ENCODE measurements at places on chromosomes 12 and 14.

DNA sequence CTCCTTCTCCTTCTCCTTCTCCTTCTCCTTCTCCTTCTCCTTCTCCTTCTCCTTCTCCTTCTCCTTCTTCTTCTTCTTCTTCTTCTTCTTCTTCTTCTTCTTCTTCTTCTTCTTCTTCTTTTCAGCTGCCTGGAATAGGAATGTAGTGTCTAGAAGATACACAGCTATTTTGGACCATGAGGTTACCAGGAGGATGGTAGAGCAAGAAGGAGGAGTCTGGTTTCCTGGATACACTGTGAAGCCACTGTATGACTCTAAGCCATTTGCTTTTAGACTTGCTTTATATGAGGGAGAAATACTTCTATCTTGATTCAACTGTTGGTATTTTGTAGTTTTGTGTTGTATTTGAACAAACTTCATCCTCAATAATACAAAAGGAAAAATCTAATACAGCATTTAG, 3.0 kb upstream of the MYBPC1 start:
- no peak for DNase-seq

DNA sequence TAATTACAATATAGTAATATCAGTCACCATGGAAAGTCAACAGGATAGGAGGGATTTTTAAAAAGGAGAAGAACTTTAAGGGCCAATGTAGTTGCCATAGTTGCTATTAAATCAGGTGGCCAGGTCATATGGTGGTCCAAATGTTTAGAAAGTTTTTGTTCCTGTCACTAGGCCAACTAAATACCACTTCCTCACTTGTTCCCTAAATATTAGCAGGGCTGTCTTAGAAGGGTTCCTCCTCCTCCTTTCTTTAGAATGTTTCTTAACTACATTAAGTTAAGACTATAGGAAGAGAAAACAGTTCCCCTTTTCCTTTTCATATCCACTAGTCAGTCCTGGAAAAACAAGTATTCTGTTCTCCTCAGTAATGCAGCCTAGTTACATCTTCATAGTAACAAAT, 50.3 kb downstream of the MON2 start:
- DNase-seq, result no peak

DNA sequence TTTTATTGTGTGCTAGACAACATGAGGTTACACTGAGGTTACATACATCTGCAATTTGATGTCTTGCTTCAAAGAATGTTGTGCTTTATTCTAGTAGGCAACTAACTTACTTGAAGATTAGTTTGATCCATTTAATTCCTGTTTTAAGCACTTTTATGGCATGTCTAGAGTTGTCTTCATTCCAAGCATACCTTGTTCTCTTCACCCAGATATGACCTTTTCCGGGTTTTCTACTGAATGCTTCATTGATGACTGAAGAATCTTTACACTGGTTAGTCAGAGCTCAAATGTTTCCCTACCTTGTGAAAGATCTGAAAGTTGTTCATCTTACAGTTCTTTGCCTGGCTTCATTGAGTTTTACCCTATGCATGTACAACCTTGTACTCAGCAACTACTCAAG, 274.0 kb upstream of the KITLG start:
- no peak for DNase-seq

DNA sequence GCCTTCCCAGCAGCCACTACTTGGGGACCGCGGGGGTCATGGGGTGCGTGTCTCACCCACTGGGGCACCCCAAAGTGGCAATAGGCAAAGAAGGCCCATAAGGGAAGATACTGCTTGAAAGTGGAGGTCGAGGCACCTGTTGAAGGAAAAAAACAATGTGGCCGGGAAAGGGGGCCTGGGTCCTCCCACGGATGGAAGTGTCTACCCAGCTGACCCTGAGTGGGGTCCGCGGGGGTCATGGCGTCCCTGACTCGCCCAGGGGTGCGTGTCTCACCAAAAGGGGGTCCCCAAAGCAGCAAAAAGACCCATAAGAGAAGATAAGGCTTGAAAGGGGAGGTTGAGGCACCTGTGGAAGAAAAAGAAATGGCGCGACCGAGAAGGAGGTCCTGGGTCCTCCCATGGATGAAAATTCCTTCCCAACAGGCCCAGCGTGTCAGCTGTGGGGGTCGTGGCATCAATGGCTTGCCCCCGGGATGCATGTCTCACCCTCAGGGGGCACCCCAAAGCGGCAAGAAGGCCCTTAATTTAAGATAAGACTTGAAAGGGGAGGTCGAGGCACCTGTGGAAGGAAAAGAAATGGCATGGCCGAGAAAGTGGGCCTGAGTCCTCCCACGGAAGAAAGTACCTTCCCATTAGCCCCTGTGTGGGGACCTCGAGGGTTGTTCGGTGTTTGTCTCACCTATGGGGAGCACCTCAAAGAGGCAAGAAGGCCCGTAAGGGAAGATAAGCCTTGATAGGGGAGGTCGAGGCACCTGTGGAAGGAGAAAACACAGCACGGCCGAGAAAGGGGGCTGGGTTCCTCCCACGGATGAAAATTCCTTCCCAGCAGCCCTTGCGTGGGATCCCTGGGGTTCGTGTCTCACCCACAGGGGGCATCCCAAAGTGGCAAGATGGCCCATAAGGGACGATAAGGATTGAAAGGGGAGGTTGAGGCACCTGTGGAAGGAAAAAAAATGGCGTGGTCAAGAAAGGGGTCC, 266.0 kb downstream of the ALG10 start:
- DNase-seq, result no peak

DNA sequence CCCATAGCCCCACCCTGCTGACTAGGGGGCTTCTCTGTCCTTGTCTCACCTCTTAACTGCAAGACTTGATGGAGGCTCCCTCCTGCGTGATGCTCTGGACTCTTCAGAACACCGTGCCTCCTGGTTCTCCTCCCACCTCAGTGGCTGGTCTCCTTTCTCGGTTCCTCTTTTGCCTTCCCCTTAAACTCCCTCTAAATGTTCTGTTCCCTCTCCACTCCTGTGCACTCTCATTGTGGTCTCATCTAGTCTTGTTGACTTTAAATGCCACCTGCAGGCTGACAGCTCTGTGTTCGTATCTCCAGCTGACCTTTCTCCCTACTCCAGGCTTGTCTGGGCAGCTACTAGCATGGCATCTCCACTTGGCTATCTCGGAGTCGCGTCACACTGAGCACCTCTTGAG, 28.3 kb downstream of the DYNC1H1 start:
- DNase-seq, result no peak

GRCh38 chr12:129163861-129164260, 310.6 kb downstream of the GLT1D1 start:
- no peak for DNase-seq

DNA sequence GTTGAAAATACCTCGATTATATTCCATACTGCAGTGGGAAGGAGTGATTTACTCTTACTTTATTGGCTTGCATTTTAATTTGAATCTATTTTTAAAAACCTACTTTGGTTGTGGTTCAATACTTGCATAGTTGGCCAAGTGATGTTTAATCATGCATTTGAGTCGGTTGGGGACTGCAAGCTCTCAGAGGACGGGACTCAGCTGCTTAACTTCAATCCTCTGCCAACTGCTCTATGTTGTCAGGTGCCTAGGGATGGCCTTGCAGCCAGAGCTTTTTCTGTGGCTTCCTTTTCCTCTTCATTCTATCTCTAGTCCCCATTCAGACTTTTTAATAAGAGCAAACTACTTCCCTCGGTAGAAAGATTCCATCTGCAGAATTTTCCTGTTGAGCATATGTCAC, 53.4 kb upstream of the KRR1 start:
- no peak for DNase-seq

DNA sequence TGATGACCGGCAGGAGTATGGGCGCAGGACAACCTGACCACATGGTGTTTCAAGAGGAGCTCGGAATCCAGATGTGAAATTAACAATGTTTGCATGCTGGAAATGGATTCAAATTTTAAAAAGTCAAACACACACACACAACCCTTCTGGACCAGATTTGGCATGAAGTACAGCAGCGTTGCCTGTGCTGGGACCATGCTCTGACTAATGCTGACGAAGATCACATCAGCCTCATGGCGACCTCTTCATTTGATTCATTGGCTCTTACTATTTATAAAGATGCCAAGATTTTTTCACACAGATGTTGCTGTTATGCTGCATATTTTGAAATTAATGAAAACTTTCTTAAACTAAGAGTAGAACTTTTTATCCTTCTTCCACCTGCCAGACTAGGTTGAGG, 926.6 kb upstream of the TMEM132C start:
- DNase-seq, result no peak

DNA sequence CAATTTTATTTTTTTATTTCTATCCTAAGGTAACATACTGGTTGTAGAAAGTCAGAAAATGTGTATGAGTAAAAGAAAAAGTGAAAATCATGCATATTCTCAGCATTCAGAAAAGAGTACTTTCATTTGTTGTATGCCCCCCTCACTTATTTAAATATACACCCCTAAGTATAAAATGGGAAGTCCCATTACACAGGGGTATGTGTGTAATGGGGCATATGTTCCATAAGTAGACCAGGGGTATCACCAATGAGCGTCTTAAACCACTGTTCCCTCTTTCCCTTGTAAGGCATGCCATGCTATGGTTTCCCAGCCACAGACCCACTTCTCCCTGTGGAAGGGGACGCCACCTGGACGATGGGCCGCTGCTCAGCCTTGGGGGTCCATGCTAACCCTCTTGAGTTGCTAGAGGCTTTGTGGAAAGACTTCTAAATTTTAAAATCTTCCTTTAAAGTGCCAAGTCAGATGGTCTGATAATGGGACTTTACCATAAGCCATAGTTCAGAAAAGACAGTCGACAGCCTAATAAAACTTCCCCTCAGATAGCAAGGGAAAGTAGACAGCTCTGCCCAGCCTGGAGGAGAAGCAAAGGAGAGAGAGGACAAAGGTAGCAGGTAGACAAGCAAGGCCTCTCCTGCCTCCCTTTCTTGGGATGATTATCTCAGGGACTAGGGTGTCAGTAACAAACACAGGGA, 118.2 kb downstream of the ZFP36L1 start:
- DNase-seq, result no peak

- no peak for DNase-seq
Measured at GRCh38 chr12:106743270-106743988, 31.1 kb upstream of the RIC8B start.

DNA sequence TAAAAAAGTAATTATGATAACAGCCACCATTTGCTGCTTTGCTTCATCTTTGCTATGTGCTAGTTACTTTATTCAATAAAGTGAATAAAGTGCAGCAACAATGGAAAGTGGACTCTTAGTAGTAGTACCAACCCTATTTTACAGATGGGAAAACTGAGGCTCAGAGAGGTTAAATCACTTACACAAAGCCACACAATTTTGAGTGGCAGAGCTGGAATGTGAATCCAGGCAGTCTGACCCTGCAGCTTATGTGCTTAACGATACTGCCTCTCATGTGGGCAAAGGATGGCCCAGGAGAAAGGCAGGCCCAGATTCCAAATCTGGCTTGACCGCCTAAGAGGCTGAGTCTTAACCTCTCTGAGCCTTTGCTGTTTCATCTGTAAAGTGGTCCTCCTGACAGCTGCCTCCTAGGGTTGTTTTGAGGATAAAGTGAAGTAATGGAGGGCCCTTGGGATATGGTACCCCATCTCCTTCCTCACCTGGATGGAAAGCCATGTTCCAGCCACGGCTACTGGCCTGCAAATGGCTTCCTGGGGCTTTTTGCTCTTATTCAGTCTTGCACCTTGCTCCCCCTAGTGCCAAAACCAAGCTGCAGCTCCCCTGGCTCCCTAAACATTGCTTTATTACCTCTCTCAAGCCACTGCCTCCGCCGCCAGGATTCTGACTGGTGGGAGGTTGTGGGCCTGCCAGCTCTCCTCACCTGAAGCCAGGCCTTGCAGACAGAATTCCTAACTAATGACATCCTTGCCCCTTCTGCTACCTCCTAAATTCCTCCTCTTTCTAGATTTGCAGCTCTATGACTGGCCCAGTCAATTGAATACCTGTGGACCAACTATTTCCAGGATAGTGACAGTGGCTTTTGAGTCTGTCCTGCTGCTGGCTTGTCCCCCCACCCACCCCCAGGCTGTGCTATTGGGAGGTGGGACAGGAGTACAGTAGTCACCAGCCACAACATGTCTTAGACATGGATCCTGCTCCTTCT, 283.3 kb upstream of the PWP1 start:
- peak; percentile 75 for DNase-seq

GRCh38 chr12:104730763-104731162, 227.3 kb downstream of the SLC41A2 start:
- DNase-seq, result no peak

GRCh38 chr14:61476754-61477410, 155.5 kb downstream of the PRKCH start:
- DNase-seq, result no peak
